Activated naive CD4-positive, alpha-beta T cell (primary cell): ENCODE measurements at places on chromosomes 1 and 21.

GRCh38 chr1:174777262-174777661 lies 222.5 kb upstream of the CACYBP start:
- DNase-seq: no peak

GRCh38 chr1:25478633-25479032 lies 47.9 kb downstream of the MACO1 start:
- DNase-seq: no peak

GRCh38 chr21:42861311-42861847 lies 18.0 kb downstream of the WDR4 start:
- no peak for DNase-seq

- no peak for DNase-seq
Observed at GRCh38 chr21:29196670-29197191, 66.3 kb downstream of the MAP3K7CL start.

- no peak for DNase-seq
Observed at GRCh38 chr1:8825985-8826481, 8.6 kb upstream of the RERE start.

DNA sequence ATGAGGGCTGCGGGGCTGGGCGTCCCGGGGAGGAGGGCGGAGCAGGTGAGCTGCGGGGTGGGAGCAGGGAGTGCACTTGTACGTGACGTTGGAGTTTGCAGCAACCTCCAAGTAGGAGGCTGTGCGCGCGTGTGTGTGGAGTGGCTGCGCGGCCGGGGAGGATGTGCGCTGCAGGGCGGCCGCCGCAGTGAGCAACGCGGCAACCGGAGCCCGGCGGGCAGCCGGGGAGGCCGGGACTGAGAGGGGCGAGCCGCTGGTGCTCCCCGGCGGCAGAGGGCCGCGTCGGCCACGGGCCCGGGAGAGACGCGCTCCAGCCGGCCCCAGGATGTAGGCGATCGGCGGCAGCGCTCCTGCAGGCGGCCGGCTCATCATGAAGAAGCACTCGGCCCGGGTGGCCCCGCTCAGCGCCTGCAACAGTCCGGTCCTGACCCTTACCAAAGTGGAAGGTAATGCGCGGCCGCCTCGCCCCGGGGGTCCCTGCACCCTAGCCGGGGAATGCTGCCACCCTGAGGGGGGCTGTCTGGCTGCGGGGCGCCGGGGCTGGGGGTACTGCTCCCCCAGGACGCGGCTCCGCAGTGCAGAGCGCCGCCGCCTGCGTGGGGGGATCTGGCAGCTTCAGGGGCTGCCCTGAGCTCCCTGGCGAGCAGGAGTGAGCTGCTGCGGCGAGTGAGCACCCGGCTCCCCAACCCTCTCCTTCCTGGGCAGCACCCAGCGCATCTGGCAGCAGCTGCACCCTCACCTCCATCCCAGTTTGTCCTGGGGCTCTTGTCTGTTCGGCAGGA lies 158.9 kb upstream of the COA6 start:
- no peak for DNase-seq
